CD4-positive, alpha-beta T cell treated with Interleukin-12 subunit alpha and Interleukin-12 subunit beta, for 1 hour (primary cell): ENCODE measurements at places on chromosomes 6 and 20.

GRCh38 chr20:24918579-24919566, 30.2 kb upstream of the CST7 start:
- DNase-seq: no peak

DNA sequence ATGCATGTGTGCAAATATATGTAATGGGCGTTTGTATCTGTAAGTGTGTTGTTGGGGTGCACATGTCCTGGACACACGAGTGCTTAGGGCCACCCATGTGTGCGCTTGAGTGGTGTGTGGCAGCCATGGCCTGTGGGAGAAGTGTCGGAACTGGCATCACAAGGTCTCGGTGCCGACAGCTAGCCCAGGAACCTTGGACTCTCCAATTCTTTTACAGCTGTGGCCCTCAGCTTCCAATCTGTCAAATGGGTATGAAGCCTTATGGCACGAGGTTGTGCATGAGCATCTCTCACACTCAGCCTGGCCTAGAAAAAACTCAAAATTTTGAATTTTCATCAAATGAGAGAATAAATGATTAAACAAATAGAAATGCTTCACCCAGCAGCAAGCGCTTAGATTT, 42.0 kb downstream of the SPDEF start:
- DNase-seq: no peak

DNA sequence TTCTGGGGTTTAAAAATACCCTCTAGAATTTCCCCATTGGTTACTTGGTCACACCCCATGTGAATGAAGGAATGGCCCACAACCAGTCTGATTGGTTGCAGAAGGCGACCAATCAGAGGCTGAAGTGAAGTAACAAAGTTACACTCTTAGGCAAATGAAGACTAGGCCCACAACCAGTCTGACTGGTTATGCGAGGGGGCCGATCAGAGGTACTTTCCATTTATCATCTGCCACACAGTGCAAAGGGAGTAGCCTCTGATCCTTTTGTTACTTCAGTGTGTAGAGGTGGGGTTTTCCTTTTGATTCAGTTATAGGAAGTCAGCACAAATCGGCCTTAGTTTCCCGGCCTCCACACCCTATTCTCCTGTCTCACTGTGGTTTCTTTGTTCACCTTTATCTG, 61.2 kb upstream of the SGK1 start:
- DNase-seq: peak; percentile 33

DNA sequence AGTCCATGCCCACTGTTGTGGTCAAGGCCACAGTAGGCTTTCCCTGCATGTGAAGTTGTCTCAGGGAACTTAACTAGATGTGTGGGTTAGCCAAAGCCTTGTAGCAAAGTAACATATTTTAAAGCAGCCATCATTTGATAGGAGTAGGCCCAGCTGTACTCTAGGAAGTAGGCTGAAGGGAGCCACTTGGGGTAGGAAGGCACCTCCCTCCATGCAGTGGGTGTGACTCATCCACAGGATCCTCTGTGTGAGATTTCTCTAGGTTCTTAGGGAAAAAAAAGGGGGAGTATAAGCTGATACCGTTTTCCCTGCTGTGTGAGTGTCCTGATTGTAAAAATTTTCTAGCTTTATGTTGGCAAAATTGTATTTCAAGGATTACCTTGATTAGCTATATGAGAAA, 44.7 kb downstream of the VAPB start:
- no peak for DNase-seq

DNA sequence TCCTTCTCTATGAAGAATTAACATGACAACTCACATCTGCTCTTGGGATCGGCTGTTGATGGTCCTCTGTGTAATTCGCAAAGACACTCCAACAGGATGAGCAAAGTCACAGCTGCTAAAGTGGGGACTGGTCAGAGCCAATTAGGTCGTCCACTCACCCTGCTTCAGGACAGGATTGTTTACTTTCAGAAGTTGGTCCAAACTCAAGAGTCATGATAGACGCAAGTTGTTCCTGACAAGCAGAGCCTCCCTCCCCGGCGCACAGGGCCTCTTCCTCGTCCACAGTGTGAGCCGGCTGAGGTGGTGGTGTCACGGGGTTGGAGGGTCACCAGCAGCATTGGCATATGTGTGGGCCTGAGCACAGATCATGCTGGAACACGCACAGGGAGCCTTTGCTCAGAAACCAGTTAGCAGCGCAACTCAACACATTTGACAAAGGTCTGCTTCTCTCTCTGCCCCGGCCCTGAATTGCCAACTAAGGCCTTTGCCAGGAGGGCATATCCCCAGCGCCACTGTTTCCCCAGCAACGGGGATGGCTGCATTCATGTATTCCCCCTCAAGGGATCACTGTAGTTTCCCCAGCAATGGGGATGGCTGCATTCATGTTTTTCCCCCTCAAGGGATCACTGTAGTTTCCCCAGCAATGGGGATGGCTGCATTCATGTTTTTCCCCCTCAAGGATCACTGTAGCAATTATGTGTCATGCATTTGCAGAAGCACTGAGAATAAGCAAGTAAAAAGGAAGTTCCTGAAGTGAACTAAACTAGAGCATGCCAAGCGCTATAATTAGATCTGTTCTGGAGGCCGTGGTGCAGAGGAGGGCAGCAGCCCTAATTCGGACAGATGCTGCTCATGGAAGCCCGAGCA, 111.7 kb downstream of the THBS2 start:
- DNase-seq: no peak

GRCh38 chr20:59069026-59069425, 26.4 kb upstream of the PRELID3B start:
- no peak for DNase-seq

GRCh38 chr6:5994234-5994998, 12.3 kb downstream of the NRN1 start:
- no peak for DNase-seq

- DNase-seq: no peak
Observed at GRCh38 chr6:148521586-148521985, 178.9 kb downstream of the SASH1 start.

- DNase-seq: peak; percentile 57
Observed at GRCh38 chr6:142935553-142936517, 9.1 kb downstream of the HIVEP2 start.

DNA sequence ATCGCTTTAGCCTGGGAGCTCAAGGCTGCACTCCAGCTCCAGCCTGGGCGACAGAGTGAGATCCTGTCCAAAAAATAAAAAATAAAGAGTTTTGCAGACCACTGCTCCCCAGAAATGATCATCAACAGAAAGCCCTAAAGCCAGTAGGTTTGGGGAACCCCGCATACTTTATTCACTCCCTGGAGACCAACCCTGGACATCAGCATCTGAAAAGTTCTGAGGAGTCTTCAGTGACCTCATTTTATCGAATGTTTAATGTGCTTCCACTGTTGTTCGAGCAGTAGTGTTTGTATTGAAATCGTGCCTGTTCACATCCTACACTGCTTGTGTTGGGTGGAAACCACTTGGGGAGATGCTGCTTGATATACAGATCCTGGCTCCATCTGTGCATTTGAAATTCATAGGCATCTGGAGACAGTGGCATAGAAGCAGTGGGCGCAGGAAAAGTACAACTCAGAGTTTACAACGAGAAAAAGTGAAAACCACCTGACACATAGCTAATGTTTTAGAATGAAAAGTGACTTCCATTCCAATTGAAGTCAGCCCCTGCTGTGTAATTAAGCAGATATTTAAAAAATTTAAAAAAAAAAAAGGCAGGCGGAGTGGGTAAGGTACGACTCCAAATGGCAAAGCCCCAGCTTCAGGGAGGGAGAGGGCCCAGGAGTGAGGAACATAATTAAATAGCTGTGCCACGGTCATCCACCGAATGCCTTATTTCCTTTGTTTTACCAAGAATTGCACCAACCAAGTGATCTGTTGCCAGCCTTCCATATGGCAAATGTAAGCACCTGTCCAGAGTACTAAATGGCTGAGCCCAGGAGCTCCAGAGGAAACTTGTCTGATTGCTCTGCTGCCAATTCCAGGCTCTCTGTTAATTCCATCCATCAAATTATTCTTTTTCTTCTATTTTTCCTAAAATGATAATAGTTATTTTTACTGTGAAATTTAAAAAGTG, 100.4 kb upstream of the NAA20 start:
- no peak for DNase-seq

- DNase-seq: peak; percentile 36
Observed at GRCh38 chr6:157822245-157823000, 623 bp upstream of the SNX9 start.

GRCh38 chr20:63585616-63586565, 11.9 kb upstream of the HELZ2 start:
- DNase-seq: no peak

DNA sequence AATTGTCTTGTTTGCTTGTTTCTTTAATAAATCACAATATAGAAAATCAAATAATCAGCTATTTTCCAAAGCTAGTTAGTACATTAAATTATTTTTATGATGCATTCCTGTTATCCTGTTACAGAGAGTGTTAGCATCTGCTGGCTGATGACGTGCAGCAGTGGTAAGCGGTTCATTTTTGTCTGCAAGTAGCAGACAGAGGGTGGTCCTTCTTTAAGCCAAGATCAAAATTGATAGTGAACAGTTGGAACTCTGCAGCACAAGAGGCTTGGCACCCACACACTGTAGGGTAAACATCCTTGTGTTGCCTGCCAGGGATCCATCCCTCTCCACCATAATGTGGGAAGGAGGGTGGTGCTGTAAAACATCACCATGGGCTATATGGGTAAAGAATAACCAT, 158.3 kb downstream of the FRK start:
- no peak for DNase-seq

DNA sequence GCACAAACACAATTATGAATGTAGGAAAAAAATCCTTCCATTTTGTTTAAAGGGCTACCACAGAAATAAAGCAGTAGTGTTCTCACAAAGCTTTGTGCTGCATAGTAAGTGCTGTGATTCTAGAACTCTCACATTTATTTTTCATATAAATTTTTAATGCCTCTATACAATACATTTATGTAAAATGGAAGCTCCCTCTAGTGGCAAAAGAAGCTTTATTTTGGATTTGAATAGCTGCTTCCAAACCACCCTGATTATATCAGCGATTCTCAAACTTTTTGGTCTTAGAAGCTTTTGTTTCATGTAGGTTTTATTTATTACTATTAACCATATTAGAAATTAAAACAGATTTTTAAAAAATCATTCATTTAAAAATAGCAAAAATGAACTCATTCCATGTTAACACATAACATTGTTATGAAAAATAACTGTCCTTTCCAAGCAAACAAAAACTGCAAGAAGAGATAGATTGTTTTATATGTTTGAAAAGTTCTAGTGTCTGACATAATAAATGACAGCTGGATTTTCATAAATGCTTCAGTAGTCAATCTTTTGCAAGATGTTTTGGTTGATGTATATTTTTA, 38.4 kb downstream of the HS3ST5 start:
- DNase-seq: peak; percentile 4

GRCh38 chr20:34479627-34480026, 36.6 kb upstream of the DYNLRB1 start:
- DNase-seq: no peak

DNA sequence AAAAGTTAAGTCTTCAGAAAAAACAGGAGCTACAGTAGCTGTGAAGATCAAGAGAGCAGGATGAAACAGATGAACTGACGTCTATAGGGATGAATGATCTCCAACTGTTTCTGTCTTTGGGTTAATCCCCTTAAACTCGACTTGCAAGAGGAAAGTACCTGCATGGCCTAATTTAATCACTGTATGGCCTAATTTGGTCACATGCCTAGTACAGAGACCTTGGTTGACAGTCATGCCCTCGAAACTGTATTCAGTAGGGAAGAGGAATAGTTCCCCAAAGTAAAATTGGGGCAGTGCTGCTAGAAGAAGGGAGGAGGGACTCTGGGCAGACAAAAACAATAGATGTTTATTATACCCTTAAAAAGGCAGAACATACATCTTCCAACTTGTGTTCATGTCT, 10.0 kb upstream of the SMAP1 start:
- no peak for DNase-seq

DNA sequence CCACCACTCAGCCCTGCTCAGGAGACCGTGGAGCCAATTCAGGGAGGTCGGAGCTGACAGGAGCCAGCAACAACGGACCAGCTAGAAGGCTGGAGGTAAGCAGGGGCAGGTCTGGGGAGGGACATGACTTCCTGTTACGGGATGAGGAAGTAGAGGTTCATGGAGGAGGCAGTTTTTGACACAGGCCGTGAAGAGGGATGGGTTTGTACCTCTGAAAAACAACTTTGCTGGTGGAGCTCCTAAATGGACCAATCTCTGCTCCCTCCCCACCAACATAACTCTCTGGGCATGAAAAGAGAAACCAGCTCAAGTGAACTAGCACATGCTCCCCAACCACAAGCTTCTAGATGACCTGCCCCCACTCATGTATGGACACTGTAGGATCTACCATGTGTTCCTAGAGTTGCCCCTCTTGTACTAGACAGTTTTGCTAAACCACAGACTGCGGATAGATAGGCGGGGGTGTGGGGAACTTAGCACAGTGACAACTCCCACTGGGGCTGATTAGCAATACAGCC, 31.4 kb downstream of the RALGAPA2 start:
- no peak for DNase-seq

- no peak for DNase-seq
Observed at GRCh38 chr6:35722121-35722761, 14.6 kb upstream of the ARMC12 start.

GRCh38 chr20:34435589-34435988, 72.5 kb downstream of the ITCH start:
- no peak for DNase-seq

DNA sequence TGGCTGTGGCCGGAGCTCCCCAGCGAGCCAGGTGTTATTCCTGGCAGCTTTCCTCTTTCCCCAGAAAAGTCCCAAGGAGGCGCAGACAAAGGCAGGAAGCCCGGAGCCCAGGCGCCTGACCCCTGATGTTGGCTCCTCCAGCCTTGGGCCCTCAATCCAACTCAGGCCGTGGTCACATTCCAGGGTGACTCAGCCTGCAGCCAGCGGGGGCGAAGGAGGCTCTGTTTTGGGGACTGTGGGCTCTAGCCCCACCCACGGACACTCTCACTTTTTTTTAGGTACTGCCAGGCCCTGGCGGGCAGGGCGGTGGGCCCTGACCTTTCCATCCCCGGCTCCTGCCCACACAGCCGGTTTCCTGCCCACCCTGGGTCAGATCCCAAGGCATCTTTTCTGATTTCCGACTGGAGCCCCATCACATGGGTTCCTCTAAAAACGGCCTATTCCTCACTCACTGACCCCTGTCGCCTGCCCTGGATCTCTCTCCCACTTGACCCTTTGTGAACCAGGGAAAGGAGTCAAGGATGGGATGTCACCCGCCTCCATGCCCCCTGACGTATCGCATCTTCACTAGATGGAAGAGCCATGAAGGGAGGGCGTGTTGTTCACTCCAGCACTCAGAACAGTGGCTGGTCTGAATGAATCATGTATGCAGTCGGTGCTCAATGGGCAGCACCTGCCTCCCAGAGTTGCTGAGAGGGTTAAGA, 5.5 kb downstream of the PTGIS start:
- no peak for DNase-seq

DNA sequence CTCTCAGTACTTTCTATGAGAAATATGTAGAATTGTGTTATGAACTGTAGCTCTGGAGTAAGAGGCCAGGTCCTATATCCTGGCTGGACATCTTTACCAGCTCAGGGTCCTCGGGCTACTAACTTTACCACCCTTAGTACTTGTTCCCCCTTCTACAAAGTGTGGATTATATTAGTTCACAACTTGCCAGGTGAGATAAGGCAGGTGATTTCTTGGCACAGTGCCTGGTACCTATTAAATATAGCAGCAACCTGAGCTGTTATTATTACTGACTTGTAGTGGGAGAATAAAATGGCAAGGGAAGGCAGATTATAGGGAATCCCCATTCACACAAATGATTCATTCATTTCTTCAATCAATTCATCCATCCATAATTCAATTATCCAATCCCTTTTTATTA, 150.1 kb downstream of the DOK5 start:
- no peak for DNase-seq
